ENCODE measurements at places on chromosomes 5 and 9.

DNA sequence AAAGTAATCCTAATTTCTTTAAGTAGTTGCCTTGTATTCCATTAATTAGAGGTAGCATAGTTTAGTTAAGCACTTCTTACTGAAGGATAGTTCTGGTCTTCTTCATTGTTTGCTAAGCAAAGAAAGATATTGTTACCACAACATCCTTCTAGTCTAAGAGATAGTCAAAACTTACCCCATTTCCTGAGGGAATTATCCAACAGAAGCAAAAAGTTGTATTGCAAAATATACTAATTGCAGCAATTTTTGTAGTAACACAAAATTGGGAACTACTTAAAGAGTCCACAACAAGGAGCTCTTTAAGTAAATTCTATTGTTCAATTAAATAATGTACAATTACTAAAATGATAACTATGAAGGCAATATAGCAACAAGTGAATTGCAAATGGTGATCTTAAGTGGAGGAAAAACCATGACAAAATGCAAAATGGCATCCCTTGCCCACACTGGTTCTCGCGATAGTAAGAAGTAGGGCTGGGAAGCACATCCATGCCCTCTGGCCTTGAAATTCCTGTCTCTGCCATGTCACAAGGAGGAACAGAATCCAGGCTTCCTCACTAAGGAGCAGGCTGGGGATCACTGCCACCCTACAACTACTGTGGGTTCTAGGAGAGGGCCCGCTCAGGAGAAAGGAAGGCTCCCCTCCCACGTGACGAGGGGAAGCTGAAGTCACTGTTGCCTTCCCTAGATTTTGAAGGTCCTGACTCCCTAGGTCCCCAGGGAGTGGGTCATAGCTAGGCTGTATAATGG, 23.3 kb upstream of the MEGF9 start:
- DNase-seq: no peak

DNA sequence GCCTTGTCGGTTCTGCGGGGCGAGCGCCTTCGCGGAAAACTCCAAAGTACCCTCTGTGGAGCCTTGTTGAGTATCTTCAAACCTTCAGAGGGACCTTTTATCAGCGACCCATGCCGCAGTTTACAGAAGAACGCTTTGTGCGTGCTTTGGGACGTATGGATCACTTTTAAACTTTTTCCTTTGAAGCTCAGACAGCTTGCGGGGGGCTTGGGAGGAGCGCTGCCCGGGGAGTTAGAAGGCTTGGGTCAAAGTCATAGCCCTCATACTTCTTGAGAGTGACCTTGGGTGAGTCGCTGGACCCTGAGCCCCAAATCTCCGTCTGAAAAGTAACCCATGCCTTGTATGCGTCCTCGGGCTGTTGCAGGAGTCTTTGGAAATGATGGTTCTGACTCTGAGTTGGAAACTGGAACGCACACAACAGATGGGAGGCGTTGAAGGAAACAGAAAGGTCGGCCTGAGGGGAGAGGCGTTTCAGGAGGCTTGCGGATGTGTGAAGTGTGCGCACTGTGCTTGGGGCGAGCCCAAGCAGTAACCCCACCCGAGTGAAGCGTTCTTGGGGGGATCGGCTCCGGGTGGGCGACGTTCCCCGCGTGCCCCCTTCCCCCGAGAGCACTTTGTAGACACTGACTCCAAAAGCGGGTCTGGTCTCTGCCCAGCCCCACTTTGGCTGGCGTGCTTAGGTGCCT, 661 bp upstream of the SLC25A51 start:
- no peak for DNase-seq

DNA sequence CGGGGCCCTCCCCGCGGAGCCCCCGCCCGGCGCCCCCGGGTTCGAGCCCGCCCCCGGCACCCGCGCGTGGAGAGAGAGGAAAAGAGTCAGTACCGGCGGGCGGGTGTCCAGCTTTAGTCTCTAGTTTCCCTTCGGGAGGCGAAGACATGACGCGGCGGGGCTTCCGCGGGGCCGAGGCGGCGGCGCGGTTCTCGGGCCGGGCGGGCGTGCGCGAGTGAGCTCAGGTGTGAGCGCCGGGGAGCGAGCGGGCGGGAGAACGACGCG, 181 bp downstream of the DAP start:
- no peak for DNase-seq

- DNase-seq: no peak
Observed at GRCh38 chr9:89066835-89067234, 75.6 kb downstream of the S1PR3 start.

DNA sequence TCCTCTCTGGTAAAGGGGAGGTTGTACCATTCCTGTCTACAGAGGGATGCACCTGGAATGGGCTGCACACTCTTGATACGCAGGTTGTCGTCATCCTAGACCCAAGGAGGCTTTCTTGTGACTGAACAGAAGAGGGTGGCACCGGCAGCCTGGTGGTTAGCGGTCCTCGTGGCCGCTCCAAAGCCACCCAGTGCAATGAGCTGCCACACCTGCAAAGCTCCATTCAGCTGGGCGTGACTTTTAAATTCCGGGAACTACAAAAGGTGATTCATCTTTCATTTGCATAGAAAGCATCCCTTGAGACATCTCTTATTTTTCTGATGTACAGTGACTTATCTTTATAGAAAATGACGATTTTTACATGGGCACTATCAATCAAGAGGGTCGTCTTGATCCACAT, 286.1 kb upstream of the IRX1 start:
- DNase-seq: no peak

- no peak for DNase-seq
Observed at GRCh38 chr9:4098031-4098430, 201.8 kb downstream of the GLIS3 start.

DNA sequence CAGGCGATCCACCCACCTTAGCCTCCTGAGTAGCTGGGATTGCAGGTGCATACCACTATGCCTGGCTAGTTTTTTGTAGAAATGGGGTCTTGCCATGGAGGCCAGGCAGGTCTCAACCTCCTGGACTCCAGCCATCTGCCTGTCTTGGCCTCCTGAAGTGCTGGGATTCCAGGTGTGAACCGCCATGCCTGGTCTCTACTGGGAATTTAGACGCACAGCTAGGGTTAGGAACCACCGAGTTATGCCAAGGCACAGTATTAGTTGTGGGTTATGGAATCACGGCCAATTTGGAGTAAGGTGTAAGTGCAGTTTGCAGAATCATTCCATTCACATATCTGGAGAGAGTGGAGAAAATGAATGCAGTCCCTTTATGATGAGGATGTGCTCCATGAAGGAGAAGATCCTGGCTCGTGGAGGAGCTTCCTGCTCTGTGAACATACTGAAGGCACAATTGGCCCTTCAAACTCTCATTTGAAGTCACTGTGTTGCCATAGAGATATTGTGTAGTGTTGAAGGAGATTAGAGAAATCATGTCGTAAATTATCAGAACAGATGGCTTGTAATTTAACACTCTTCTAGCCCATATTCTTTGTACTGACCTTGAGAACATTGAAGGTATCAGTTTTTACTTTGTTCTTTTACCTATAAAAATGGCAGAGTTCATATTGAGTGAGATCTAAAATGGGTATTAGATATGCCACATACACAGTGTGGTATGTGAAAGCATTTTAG, 18.8 kb downstream of the TRIO start:
- DNase-seq: no peak

DNA sequence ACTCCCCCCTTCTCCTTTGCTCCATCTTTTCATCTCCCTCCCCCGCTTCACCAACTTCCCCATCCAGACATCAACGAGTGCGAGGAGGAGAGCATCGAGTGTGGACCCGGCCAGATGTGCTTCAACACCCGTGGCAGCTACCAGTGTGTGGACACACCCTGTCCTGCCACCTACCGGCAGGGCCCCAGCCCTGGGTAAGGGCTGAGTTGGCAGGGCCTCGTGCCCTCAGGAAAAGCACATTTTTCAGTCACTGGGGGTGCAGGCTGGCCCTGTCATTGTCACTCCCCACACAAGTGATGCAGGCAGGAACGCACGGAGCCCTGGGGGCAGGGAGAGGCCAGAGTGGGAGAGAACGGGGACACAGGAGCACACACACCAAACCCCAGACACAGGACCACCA, 12.4 kb upstream of the ASS1 start:
- no peak for DNase-seq

DNA sequence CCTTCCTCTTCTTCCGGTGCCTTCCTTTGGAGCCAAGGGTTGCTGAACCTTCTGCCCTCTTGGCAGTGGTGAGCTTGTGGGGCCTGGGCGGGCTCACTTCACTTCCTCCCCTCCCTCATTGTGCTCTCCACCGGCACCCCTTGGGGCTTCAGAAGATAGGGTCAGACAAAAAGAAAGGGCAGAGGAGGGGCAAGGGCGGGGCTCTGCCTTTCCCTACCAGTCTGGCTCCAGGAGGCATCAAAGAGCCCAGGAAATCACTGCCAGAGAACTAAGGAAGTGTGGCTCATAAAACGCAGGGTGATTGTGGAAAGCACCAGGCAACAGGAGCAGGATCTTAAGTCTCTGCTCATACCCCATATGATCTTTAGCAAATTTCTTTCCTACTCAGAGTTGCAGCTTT, 34.8 kb downstream of the ACOT12 start:
- DNase-seq: no peak

GRCh38 chr5:149304195-149305078, 32.8 kb downstream of the AFAP1L1 start:
- no peak for DNase-seq

DNA sequence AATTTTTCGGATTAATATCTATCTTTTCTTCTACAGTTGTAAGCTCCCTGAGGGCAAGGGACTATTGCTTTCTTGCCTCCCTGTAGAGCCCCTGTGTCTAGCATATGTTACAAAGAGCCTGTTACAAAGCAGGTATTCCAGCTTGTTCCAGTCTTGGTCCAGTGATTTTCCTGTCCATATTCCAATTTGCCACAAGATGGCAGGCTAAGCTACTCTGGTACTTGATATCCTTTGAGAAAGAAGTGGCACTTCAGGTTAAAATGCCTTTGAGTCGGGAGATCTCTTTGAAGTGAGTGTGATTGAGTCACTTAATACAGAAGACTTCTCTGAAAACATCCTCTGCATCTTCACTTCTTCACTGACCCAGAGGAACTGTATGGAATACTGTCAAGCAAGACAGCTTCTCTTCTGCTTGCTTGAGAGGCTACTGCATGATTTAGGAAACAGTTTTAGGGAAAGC, 24.5 kb downstream of the CAVIN4 start:
- peak; percentile 27 for DNase-seq

- DNase-seq: peak; percentile 82
Observed at GRCh38 chr5:61827445-61827975, 478.5 kb upstream of the KIF2A start.

DNA sequence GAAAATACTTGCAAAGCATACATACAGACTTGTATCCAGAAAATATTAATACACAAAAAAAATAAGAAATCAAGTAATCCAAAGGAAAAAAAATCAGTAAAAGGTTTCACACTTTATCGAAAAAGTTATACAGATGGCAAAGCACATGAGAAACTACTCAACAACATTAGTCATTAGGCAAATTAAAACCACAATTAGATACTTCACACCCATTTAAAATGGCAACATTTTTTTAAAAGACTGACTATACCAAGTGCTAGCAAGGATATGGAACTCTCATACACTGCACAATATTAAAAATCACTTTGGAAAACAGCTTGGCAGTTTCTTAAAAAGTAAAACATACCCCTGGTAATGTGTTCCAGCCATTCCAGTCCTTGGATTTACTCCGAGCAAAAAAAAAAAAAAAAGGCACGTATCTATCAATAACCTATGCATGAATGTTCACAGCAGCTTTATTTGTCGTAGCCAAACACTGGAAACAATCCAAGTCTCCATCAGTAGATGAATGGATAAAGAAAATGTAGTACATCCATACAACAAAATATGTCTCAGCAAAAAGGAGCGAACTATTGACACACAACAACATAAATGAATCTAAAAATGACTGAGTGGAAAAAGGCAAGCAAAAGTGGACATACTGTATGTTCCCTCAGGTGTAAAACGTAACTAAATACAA, 66.0 kb downstream of the GNAQ start:
- DNase-seq: no peak

DNA sequence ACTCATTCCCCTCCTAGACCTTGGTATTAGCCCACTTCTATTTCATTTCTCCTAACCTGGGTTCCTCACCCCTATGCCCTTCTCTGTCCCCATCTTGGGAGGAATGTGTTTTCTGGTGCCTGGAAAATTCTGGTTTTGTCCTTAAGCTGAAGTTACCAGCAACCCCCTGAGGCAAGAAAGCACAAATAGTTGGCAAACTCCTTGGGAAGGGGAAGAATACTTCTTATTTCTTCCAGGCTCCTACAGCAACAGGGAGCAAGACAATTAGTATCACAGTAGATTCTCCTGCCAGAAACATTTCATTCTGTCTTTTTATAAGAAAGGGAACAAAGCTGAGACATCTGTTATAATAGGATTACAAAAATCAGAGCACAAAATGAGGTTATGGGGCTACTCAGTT, 142.5 kb downstream of the SNCAIP start:
- no peak for DNase-seq

GRCh38 chr5:134242146-134242545, 16.3 kb upstream of the PPP2CA start:
- DNase-seq: peak; percentile 90

- peak; percentile 56 for DNase-seq
Observed at GRCh38 chr5:17203329-17204132, 13.9 kb upstream of the BASP1 start.

- peak; percentile 50 for DNase-seq
Observed at GRCh38 chr5:107557051-107557658, 113.6 kb downstream of the EFNA5 start.

- DNase-seq: no peak
Observed at GRCh38 chr5:33685873-33686755, 205.7 kb downstream of the ADAMTS12 start.

GRCh38 chr5:10130881-10131280, 118.8 kb downstream of the ATPSCKMT start:
- DNase-seq: no peak

GRCh38 chr5:151465476-151465875, 18.1 kb downstream of the SLC36A1 start:
- no peak for DNase-seq

DNA sequence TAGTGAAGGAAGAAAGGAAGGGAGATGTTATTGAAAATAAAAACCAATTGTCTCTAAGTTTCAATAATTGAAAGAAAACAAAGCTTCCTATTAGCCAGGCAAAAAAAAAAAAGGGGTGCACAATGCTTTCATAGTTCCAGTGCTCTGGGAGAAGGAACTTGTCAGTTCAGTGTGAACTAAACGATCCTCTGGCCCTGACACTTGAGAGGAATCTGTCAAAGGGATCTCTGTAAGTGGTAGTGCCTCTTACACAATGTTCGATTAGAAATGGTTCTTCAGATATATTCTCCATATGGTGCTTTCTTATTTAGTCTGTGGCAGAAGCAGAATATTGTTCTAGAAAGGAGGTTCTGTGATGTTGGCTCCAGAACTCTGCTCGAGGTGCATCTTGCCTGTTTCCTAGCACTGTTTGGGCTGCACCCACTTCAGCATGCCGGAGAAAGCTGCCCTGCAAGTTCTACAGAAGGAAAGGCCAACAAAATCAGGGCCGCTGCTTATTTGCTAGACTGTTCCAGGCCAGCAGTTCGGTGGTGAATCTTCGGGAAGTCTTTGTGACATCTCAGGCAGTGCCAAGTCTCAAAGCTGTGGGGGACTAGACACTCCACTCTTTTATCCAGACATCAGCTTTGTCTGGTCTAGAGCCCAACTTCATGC, 90.9 kb downstream of the PIK3R1 start:
- no peak for DNase-seq

GRCh38 chr5:38765399-38765861, 80.4 kb upstream of the OSMR start:
- DNase-seq: peak; percentile 95

GRCh38 chr5:14590949-14591348, 9.4 kb downstream of the OTULINL start:
- DNase-seq: no peak

All from astrocyte (in vitro differentiated cells and primary cell).